Dermis microvascular lymphatic vessel endothelial cell (primary cell): ENCODE measurements at places on chromosomes 1 and 21.

GRCh38 chr1:94045465-94046056, 75.4 kb downstream of the ABCA4 start:
- peak; percentile 97 for DNase-seq

GRCh38 chr1:81635816-81636215, 164.9 kb upstream of the ADGRL2 start:
- no peak for DNase-seq

DNA sequence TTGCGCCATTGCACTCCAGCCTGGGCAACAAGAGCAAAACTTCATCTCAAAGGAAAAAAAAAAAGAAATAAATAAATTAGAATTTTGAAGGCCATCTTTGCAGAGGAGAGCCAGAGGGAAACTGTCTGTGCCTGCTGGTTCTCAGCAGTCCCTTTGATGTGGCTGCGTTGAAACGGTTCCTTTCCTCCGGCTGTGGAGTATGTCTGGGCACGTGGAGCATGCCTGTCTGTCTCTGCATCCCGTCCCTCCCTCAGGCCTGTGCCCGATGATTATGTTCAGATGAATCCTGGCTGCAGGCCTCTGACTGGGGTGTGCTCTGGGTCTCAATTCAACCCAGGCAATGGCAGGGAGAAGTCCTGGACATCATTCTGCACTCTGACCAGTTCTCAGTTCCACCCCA, 33.4 kb downstream of the KIAA1614 start:
- no peak for DNase-seq

DNA sequence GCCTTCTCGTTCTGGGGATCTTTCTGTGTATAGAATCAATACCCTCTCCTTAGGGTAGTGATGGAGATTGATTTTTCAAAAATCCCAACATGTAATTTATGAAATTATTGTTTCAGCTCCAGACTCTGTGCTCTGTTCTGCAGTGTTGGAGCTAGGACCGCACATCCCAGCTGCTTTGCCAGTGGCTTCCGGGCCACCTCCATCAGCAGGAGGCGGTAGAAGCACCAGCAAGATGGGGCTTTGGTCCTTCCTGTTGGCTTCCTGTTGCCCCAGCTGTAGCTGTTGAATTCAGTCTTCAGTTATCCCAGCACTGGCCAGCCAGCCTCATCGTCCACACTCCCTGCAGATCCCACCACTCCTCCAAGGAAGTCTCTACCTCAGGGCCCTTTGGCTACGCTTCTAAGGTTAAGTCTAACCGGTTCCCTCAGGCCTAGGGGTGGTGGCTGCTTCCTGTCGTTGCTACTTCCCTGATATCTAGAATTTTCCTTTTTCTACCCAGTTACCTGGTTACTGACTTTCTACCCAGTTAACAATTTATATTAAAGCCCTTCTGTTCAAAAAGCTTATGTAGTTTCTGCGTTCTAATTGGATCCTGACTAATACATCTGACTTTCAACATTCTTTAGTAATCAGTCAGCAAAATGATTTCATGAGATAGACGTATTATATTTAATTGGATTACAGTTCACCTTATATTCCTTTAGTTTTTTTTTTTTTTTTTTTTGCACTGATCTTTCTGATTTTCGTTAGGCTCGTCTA, 24.6 kb downstream of the GALNT2 start:
- DNase-seq: no peak

DNA sequence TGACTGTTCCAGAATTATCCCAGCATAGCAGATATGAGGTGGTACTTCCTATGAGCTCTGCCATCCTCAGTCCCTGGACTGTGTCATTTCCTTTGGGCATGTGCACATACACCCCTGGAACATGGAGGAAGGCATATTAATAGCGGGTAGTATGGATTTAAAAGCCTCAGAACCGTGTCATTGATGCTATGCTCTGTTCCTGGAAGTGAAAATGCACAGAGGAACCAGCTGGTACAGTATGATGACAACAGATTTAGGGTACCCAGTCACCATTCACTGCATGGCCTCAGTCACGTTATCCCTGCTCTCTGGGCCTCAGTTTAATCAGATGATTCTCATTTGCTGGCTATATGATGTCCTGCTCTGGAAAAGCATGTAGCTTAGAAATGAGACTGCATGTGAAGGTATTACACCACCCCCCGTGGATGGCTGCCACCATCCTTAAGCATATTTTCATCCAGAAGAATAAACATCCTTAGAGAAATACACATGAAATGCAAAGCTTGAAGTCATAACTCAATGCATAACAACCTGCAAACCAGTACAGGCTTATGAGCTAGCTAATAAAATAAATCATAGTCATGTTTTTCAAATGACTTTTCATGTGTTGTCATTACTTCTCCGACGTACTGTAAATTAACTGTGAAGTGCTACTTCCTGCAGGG, 37.8 kb downstream of the SETD4 start:
- DNase-seq: no peak

DNA sequence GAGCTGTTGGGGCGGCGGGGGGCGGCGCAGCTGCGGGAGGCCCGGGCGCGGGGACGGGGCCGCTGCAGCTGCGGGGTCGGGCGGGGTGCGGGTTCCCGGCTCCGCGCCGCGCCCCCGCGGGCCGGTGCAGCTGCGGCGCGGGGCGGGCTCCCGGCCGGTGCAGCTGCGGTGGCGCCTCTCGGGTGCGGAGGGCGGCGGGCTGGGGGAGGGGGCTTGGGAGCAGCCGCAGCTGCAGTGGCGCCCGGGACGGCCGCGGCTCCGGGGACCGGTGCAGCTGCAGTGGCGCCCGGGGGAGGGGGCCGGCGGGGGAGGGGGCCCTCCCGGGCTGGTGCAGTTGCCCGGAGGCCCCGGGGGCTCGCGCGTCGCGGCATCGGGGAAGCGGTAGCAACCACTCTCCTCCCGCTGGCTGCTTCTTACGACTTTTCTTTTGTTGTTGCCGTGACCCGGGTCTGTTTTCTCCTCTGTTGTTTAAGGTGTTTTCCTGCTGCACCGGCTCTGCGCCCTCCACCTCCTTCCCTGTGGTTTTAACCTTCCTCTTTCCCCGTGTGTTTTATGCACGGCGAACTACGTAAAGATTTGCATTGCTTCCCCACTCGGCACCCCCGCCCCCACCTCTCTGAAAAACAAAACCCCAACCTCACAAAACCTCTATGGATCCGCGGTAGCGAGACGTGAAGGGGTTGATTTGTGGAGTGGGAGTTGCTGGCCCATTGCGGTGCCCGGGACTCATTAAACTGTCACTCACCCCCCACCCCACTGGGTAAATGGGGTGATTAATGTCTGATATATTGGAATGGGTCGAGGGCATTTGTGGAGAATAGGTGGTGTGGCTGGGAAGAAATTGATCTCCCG, 1.7 kb upstream of the ZBTB18 start:
- DNase-seq: no peak

- DNase-seq: no peak
Measured at GRCh38 chr1:12059722-12060464, 3.2 kb upstream of the TNFRSF8 start.

- DNase-seq: no peak
Measured at GRCh38 chr1:241934866-241935265, 22.7 kb upstream of the BECN2 start.

- no peak for DNase-seq
Measured at GRCh38 chr1:156840186-156840897, 18.6 kb downstream of the INSRR start.

- no peak for DNase-seq
Measured at GRCh38 chr1:116931016-116931918, 21.6 kb downstream of the PTGFRN start.
